Stimulated activated CD8-positive, alpha-beta memory T cell treated with anti-CD3 and anti-CD28 coated beads, Interleukin-4, amount 100 ng/mL, for 48 hours (primary cell): ENCODE measurements at places on chromosomes 7 and 10.

DNA sequence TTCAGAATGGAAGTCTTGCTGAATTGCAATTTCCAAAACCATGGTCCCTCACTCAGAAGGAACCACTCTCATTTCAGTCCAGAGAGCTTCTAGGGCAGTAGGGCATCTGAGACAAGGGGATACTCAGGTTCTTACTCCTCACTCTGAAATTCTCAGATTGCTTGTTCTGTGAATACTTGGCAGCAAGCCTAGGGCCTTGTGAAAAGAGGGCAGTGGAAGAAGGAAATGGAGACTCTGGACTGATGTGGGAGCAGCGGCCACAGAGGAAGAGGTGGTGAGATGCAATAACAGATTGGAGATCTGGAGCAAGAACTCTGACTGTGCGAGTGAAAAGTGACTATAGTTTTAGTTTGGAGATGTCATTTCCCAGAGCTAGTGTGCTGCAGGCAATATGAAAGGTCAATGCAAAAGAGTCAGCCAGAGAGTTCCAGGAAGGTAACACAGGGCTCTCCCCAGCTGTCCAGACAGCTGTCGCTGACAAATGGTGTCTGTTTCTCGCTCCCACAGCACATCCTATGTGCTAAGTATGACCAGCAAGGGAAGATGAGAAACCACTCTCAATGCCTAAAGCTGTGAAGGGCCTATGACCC, 291.6 kb upstream of the KIAA1217 start:
- DNase-seq: no peak

DNA sequence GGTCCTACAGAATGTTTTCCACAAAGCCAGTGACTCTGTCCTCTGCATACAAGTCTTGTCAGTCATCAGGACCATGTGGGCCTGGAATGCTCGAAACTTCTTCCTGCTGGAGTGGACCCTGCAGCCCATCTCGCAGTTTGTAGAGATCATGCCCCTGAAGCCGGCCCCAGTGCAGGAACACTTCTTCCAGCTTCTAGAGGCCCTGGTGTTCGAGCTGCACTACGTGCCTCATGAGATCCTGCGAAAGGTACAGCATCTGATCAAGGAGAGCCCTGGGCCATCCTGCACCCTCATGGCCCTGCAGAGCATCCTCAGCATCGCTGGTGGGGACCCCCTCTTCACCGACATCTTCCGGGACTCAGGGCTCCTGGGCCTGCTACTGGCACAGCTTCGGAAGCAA, 46.5 kb downstream of the WDFY4 start:
- no peak for DNase-seq

GRCh38 chr10:52782554-52782953, 10.0 kb upstream of the MBL2 start:
- DNase-seq: no peak

DNA sequence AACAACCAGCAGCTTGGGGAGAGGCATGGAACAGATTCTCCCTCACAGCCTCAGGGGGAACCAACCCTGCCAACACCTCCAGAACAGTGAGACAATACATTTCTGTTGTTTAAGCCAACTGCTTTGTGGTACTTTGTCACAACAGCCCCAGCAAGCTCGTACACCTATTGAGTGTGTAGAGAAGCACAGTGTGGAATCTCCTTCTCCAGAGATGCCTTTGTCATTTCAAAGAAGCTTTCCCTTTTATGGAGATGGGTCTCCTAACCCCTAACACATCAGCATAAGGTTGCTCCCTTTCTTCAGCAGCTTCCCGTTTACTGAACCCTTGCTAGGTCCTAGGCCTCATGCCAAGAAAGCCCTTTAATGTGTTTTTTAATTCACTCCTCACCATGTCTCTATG, 60.7 kb upstream of the AGK start:
- no peak for DNase-seq

DNA sequence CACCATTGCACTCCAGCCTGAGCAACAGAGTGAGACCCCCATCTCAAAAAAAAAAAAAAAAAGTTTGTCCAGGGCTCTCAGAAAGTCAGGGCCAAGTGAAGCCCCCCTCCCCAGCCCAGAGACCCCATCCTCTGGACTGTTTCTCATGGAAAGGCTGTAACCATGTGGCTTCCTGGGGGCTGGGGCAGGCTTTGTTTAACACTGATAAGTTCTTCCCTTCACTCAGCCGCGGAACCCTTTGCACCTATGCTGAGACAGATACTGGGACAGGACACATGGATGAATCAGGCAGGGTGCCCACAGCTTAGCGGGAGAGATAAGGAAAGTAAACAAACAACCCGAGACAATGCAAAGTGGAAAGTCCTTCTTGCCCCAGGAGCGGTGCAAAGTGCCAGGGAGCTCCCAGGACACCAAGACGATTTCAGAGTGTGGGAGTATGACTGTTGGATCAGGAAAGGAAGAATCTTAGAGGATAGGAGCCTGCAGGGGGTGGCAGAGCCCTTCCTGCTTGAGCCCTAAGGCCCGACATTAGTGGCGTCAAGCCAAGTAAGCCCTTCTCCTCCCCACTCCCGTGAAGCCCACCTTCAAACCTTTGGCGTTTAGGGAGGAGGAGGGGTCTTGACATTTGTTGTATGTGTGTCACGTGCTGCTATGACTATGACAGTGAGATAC, 11.6 kb downstream of the MLXIPL start:
- DNase-seq: no peak

- no peak for DNase-seq
These were observed 220.0 kb downstream of the LRMDA start for GRCh38 chr10:75651417-75651816.

GRCh38 chr10:109972372-109973001, 35.3 kb upstream of the ADD3 start:
- DNase-seq: no peak

DNA sequence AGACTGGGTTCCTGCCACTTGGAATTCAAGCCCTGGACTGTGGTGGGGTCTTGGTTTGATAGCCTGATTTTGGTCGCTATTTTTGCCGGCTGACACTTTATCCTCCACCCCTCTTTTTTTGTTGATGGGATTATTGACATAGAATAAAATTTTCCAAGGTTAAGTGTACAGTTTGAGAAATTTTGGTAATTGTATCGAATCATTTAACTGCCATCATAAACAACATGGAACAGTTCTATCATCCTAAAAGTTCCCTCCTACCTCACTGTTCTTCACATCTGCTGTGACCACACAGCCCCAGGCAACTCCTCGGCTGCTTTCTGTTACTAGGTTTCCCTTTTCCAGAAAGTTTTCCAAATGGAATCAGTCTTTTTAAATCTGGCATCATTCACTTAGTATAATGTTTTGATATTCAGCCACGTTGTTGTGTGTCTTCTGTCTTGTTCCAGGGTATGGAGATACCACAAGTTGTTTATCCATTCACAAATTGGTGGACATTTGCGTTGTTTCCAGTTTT, 50.6 kb upstream of the STEAP1B start:
- DNase-seq: no peak

- DNase-seq: no peak
These were observed 142.0 kb upstream of the NPY start for GRCh38 chr7:24141874-24142509.

DNA sequence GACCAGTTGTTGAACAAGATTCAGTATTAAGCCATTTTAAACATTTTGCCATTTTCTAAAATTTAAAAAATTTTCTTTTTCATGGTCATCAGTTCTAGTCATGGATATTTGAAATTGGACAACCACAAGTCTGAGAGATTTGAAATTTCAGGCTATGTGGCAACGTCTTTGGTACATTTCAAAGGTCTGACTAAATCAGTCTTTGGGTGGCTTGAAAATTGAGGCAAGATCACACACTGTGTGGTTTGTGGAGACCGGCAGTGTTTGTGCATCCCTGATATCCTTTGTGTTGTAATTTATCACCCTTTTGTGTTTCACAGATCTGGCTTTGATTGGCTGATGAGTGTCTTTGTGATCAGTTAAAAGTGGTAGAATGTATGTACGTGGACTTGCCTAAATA, 35.7 kb downstream of the CCAR1 start:
- no peak for DNase-seq

GRCh38 chr10:125549653-125550052, 133.3 kb downstream of the TEX36 start:
- DNase-seq: no peak

DNA sequence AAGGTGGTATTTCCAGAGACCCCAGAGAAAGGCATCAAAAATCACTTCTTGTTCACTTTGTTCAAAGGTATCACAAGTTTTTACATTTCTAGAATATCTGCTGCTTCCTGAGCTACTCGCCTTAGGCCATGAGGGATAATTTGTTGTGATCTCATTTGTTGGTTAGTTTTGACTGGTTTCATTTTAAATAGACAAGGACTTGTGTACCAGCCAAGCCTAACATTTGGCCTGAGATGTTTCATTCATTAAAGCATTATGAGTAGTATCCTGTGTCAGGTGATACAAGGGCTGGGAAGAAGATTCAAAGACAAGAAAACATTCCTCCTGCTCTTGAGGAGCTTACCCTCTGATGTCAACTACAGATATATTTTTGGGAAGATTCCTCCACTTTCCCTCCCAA, 170.3 kb upstream of the FAM171A1 start:
- no peak for DNase-seq

- no peak for DNase-seq
These were observed 22.0 kb downstream of the ITGB8 start for GRCh38 chr7:20352573-20353306.

- no peak for DNase-seq
These were observed 12.0 kb upstream of the KCNMA1 start for GRCh38 chr10:77649333-77650331.
